ENCODE measurements at places on chromosomes 5 and 9. TPM values are rescaled to one million over a fixed set of nuclear protein-coding genes. Genes with fewer than 3 reads are reported as not detected.

The CCNI2 gene
- under 0.01 TPM for total RNA-seq

DNA sequence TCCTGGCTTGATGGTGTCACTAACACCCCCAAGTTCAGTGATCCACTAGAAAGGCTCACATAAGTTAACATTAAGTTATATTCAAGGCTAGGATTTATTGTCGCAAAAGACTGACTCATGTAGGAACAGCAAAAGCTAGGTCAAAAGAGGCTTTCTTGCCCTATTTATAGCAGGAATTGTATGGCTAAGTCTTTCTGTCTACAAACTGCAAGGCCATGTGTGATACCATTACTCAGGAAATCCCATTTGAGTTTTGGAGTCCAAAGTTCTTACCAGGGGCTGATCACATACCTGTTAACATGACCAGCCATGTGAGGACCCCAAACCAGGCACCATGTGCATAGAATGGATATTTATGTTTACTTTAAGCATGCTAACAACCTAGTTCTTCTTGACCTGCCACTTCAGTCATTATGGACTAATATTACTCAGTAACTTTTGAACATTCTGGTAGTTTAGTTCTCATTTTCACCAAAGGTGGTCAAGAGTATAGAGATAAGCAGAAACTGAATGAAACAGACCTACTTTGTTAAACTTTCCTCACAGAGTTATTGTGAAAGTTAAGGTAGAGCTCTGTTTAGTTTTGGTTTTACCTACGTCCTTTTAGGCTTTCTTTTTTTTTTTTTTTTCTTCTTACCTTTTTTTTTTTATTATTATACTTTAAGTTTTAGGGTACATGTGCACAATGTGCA, 281.1 kb downstream of the FER start:
- no peak for DNase-seq

DNA sequence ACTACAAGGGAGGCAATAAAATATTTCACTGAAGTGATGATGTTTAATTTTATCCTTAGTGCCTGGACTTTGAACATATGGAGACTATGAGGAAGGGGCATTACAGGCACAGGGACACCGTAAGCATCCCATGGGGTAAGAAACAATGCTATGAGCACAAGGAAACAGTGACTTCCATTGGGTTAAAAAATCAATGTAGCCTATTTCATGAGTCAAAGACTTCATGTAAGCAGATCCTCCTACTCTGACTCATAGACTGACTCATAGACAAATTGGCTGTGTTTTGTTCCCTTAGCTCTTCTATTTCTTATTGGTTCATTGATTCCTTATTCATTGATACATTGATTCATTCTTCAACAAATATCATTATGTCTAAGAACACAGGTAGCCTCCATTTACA, 351.0 kb downstream of the PRELID2 start:
- peak; percentile 62 for DNase-seq

- no peak for DNase-seq
Observed at GRCh38 chr9:14533867-14534640, 159.2 kb downstream of the ZDHHC21 start.

The GABRP gene
- total RNA-seq, result not detected

The ADGRD2 gene
- total RNA-seq, result not detected

GRCh38 chr5:168624850-168625364, 45.7 kb upstream of the PANK3 start:
- peak; percentile 38 for DNase-seq

The AIF1L gene
- total RNA-seq, result 0.43 TPM

- DNase-seq, result no peak
Observed at GRCh38 chr5:7392693-7393024, 3.3 kb upstream of the ADCY2 start.

DNA sequence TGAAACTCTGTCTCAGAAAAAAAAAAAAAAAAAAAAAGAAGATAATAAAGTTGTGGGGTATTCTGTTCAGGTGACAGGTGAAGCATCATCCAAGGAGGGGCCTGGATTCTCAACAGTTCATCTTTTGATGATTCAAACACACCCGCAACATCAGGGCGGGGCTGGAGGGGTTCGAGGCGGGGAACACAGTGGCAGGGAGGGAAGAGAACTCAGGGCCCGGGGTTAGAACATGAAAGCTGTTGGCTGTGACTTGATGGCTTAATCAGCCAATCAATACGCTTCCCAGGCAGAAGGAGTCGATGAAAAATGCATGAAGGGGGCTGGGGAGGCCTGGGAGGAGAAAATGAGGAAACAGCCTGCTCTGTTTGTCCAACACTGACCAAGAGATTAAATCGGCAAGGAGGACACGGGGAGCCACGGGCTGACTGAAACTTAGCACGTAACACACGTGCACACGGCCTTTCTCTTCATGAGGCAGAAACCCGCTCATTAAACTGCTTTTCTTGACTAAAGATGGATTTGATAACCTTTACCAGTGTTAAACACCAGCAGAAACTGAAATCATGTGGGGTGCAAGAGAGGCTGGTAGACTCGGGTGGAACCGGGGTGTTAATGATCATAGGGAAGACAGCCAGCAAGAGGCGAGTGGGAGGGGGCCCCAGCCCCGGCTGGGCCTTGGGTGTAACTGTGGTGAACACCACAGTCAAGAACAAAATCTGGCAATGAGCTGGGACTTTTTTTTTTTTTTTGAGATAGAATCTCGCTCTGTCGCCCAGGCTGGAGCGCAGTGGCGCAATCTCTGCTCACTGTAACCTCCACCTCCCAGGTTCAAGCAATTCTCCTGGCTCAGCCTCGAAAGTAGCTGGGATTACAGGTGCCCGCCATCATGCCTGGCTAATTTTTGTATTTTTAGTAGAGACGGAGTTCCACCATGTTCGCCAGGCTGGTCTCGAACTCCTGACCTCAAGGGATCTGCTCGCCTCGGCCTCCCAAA, 105.7 kb upstream of the RAPGEF1 start:
- no peak for DNase-seq

The OR13J1 gene
- total RNA-seq, result not detected

The TRIM36 gene
- 0.97 TPM for total RNA-seq

GRCh38 chr5:170745481-170746071, 37.9 kb upstream of the GABRP start:
- DNase-seq, result peak; percentile 8

The SMC5 gene
- total RNA-seq, result 39.3 TPM

- peak; percentile 82 for DNase-seq
Observed at GRCh38 chr5:52864371-52864770, 76.7 kb downstream of the ITGA1 start.

The C5orf24 gene
- total RNA-seq, result 59.6 TPM

The FAM174A gene
- total RNA-seq, result 20.3 TPM

DNA sequence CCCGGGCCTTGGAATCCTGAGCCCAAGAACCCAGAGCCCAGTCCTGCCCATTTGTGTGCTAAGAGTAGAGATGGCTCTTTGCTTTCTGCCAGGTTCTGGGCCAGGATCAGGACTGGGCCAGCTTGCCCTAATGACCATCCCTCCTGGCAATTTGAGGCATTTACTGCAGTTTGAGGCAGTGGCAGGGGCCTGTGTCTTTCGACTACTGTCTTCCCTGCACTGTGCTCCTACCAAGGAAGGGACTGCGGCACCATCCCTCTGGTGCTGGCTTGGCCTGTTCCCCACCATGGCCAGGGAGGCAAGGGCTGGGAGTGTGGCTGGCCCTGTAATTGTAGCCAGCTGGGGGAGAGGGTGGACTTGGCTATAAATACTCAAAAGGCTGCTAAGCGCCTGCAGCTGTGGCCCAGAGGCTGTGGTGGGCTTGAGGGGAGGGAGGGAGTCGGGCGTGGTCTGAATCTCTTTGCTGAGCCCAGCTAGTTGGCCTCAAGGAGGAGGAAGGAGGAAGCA, 4.6 kb downstream of the ENHO start:
- DNase-seq, result no peak

The LIFR gene
- 40.2 TPM for total RNA-seq

The SEMA6A gene
- total RNA-seq, result 2.2 TPM

DNA sequence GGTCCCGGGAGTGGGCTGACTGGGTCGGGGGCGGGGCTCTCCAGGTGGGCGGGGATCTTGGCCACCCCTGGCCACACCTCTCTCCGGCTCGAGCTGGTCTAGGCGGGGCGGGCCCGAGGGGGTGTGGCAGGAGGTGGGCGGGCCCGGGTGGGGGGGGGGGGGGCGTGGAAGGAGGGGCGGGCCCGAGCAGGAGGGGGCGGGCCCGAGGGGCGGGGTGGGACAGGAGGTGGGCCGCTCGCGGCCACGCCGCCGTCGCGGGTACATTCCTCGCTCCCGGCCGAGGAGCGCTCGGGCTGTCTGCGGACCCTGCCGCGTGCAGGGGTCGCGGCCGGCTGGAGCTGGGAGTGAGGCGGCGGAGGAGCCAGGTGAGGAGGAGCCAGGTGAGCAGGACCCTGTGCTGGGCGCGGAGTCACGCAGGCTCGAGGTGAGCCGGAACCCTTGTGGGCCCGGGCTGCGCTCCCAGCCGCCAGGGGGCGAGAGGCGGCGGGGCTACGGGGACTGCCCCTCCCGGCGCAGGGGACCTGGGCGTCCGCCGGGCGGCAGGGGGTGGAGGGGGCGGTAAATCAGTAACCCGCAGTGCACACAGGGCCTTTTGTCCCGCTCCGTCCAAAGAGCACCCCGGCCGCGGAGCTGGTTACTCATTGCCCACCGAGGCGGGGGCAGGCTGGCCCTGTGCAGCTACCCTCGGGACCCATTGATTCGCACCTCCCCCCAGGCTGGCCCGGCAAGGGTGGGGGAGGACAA, at the start of gene FGFR4:
Gene FGFR4 (plus strand): TSS at position 262 of the 744 bp plus-strand sequence. CDS start 2,688 bp downstream, outside the sequence.
- DNase-seq, result peak; percentile 74

DNA sequence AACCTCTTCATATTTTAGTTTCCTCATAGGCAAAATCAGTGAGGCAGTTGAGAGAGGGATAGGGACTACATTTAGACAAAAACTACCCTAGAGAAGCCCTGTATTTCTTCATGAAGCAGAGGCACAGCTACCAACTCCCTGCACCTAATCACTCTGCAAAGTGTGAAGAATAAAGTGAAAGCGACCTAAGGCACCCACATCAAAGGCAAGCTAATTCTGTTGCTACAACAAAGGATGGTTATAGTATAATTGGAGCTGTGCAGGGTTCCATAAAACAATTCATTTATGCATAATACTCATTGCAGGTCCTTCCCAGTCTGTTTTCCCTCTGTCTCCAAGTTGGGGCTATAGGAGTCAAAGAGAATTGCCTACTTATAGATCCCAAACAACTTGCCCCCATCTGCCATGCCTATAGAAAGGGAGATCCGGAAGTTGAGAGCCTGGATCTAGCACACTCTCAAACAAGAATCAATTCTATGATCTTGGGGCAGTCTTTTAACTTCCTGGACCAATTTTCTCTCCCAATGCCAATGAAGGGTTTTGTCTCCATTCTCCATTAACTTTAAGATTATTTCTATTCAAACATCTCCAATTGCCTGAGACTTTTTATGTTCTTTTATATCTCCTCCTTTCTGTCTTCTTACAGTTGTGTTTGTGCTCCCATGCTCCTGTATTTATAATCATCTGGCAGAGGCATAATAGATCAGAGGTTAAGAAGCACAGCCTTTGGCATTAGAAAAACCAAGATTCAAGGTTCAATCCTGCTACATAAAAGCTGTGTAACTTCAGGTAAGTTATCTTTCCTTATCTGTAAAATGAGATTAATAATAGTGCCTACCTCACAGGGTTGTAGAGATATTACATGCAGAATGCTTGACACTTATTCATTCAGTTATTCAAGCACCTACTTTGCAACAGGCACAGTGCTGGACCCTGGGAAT, 56.0 kb upstream of the PTGER4 start:
- DNase-seq, result no peak

The TOR1A gene
- total RNA-seq, result 43.8 TPM

- no peak for DNase-seq
Observed at GRCh38 chr9:73871636-73872035, 625.5 kb upstream of the RORB start.

GRCh38 chr9:7067169-7067568, 309.4 kb downstream of the KDM4C start:
- DNase-seq, result no peak

The HTR4 gene
- total RNA-seq, result not detected

The F2RL2 gene
- 29.8 TPM for total RNA-seq

GRCh38 chr5:83467371-83468035, 4.0 kb upstream of the VCAN start:
- DNase-seq, result peak; percentile 56

The CMYA5 gene
- total RNA-seq, result 1.7 TPM

GRCh38 chr5:123474228-123474627, 37.7 kb upstream of the CSNK1G3 start:
- no peak for DNase-seq

- no peak for DNase-seq
Observed at GRCh38 chr5:54553659-54554207, 36.2 kb downstream of the SNX18 start.

DNA sequence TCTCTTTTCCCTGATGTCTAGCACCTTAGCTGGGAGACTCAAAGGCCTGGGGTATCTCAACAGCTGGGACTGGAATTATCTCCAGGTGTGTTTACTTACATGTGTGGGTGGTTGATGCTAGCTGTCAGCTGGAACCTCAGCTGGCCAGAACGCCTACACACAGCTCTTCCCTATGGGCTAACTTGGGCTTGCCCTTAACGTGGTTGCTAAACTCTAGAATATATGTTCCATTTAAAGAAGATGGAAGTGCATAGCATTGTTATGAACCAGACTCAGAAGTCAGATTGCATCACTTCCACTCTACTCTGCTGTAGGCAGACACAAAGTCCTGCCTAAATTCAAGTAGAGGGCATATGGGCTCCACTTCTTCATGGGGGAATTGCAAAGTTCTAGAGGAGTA, 29.3 kb downstream of the SGCD start:
- no peak for DNase-seq
